AG20443 (cell line): ENCODE measurements at places on chromosomes 5 and 9.

GRCh38 chr9:110389148-110389750, 51.6 kb upstream of the TXNDC8 start:
- no peak for DNase-seq

GRCh38 chr5:124438026-124438902, 308.2 kb downstream of the ZNF608 start:
- no peak for DNase-seq

DNA sequence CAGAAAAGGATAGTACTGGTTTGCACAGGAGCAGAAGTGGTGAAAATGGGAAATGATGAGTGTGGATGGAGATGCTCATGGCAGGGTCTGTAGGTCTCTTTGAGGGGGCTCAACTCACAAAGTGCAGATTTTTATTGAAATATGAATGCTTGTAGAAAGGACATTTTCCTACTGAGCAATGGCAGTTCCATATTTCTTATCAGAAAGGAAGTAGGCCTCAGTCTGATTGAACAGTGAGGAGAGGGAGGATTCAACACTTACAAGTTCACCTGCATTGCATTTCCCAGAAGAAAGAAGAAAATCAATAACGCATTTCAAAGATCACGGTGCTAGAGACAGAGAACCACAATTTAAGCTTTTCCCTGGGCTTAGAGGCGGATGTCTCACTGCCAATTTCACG, 49.2 kb downstream of the ANXA2R start:
- DNase-seq: no peak

GRCh38 chr9:134555094-134555650, 86.4 kb upstream of the COL5A1 start:
- peak; percentile 63 for DNase-seq

GRCh38 chr9:92589923-92590322, 54.1 kb upstream of the ECM2 start:
- no peak for DNase-seq

DNA sequence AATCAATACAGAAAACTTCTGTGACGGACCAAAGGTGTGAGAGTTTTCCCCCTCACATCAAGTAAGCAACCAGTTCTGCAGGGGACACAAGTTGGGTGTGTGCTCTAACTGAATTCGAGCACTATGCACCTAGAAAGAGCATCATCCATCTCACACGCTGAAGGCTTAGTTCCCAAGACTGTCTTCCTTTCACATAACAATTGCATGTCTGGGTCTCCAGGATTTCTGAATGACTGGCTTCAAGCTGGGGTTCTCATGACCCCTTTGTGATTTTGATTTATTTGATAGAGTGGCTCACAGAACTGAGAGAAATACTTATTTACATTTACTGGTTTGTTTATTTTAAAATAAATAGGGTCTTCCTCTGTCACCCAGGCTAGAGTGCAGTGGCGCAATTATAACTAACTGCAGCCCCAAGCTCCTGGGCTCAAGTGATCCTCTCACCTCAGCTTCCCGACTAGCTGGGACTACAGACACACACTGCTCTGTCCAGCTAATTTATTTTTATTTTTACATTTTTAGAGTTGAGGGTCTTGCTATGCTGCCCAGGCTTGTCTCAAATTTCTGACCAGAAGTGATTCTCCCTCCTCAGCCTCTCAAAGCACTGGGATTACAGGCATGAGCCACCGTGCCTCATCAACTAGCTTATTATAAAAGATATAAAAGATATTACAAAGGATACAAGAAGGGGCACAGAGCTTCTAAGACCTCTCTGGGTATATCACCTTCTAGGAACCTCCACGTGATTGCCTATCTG, 316.7 kb upstream of the CDH12 start:
- DNase-seq: no peak

DNA sequence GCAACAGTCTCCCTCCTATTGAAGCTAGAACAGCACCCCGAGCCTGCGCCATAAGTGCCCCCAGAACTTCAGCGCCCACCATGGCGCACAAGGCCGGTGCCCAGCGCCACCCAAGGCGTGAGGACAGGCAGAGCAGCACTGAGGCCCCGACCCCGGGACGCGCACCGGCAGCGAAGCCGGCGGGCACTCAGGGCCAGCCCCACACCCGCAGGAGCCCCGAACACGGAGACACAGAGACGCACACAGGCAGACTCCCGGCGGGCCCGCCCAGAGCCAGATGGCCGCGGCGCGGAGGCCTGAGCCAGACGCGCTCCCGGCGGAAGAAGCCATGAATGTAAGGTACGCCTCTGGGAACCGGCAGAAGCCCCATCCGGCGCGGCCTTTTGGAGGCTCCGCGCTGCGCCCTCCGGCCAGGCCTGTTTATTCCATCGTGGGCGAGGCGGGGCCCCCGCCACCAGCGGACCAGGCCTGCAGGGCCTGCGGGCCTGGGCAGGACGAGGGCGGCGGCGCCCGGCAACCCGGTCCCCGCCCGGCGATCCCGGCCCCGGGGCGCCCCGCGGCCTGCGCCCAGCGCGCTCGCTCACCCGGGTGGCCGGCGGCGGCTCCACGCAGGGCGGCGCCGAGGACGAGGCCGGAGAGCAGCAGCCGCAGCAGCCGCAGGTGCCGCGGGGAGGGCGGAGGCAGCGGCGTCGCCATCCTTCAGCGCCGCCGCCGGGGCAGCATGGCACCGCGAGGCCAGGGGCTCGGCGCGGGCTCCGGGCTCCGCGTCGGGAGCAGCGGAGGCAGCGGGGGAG, 486 bp downstream of the NPDC1 start:
- peak; percentile 77 for DNase-seq

DNA sequence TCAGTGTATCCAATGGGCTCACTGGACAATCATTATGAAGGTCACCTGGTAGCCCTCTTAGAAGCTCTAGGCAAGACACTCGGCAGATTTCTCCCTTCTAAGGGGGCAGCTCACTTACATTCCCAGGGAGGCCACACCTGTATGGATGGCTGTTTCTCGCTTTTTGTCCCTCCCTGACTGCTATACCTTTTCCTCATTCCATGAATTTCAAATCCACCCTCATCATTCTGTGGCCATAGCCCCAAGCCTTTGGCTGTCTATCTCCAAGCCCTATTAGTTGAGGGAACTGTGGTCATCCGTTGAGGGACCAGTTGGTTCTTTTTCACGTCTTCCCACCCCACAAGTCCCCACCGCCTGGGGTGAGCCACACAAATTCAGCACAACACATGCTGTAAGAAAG, 85.0 kb upstream of the RARS1 start:
- DNase-seq: no peak

DNA sequence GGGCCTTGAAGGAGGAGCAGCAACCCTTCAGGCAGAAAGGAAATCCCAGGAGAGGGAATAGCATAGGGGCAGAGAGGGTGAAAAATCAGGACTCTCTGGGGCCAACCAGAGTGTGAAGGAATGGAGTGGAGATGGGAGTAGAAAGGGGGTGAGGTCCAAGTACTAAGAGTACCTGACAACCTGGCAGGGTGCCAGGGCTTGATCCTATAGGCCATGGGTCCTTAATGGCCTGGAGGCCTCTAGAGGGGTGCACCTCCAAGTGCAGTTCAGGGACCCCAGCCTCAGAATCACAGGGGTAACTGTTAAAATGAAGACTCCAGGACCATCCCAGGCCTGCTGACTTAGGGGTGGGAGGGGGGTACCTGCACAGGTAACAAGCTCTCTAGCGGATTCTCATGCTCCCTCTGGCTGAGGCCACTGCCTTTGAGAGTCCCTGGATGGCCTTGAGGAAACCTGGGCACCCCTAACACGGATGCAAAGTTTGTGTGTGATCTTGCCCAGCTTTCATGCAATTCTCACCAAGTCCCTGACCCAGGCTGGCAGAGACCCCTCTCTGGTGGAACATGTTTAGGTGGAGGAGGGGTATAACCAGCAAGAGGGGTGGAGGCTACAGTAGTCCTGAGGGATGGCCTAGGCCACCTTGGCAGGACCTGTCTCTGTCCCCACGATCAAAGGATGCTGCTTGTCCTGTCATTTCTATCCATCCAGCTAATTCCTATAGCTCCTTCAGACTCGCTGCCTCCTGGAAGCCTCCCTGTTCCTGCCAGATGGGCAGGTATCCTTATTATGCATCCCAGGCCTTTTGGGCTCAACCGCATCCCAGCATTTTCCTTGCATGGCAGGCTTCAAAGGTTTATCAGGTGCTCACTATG, 17.6 kb upstream of the CSF1R start:
- DNase-seq: no peak

DNA sequence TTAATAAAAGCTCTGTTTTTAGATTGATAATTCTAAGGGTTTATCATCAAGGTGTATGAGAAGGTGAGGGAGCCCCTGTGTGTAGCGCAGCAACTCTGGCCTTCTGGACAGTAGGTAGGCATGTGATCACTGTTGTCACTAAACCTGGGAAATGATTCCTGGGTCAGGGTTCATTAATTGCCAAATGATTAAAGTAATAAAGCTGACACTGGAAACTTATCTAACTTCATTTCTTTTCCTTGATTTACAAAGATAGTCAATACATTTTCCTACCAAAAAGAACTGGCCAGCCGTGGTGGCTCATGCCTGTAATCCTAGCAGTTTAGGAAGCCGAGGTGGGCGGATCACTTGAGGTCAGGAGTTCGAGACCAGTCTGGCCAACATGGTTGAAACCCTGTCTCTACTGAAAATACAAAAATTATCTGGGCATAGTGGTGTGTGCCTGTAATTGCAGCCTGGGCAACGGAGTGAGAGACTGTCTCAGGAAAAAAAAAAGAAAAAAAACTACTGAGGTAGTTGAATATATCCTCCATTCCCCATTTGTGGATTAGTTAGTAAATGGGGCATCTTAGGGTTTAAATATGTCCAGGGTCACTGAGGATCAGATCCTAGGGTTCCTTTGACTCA, 2.4 kb downstream of the EHMT1 start:
- no peak for DNase-seq

DNA sequence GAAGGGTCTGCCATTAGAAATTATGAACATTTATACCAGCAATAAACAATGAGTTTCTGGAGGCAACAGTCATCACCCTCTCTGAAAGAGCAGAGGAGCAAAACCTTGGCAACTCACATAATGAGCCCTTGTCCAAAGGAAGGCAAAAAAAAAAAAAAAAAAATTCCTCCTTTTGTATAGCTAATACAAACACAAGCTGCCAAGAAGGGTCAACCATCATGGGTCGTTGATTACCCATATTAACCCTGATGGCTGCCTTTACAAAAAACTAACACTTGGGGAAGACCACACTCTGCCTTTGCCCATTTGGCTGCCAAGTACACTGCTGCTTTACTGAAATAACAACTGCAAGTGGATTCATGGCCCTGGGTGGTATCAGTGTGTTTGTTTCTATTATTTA, 272.7 kb downstream of the ADAMTSL1 start:
- no peak for DNase-seq

DNA sequence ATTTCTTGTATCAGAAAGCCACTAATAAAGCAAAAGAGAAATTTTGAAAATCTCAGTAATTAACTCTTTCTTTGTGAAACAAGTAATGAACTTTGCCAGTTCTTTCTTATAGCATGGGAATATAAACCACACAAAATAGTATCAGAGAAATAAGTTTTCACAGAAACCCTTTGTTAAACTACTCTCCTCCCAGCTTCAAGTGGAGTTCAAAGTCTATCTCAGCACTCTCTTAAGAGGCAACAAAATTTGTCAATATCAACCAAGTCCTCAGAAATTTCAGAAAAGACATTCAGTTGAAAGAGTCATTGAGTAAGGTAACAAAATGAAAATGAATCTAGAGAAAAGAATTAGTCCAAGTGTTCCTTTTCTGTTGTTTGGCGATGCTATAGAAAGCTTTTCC, 89.3 kb downstream of the NTRK2 start:
- DNase-seq: no peak

DNA sequence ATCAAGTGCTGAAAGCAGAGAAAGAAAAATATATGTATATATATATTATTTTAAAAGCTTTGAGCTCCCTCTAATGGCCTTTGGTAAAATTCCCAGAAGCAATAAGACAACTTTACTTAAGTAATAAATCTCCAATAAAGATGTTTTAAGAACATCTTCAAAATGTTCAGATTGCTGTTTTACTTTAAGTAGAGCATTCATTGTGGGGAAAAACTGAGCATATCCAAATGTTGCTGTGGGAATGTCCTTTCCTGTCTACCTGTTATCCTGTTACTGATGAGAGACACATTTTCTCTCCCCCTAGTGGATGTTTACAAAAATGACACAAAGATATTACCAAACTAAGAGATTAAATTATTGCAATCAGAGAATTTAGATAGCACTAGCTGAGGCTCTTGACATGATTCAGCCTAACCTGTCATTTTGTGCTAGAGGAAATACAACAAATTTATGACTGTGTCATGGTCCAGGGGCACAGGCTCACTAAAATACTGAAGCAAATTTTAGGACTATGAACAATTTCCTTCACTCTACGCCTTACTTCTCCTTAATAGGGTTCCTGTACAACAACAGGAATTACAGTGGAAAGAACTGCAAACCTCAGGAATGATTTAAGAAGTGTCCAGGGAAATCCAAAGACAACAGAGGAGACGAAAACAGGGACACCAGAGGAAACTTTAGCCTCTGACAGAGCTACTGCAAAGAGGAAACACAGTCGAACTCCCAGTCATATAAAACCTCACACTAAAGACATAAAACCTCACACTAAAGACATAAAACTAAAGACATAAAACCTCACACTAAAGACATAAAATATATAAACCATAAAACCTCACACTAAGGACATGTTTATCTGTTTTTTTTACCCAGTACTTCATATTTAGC, 24.3 kb upstream of the PRRC1 start:
- peak; percentile 25 for DNase-seq

DNA sequence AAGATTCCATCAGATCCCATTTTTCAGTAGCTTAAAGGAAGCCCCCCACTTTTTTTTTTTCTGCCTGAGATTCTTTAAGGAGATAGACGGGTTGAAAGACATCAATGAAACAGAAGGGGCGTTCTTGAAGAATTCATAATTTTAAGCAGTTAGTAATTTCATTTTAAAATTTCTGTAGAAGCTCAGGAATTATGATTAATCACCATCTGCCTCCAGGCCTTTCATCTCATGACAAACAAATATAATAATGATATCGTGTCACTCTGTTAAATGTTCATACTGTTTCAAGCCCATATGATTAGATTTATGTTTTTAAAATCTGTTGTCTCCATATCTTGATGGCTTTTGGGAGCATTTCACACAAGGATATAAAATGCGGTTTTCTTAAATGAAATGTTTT, 75.2 kb downstream of the NPR3 start:
- no peak for DNase-seq

DNA sequence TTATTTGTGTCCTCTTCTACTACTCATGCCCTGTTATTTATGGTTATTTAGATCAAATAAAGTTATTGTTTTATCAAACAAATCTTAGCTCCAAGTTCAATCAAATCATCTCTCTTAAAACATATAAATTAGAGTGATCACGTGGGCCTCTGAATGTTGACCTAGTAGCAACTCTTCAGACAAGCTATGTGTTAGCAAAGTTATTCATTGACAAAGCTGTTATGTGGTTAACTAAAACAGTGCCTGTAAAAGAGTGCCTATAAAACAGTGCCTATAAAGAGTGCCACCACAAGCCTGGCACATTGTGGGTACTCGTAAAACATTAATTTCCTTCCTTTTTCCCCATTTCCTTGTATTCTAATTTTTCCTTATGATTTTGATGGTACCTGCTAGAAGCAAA, 421.9 kb downstream of the HCN1 start:
- no peak for DNase-seq

GRCh38 chr5:43560128-43560527, 3.3 kb upstream of the PAIP1 start:
- DNase-seq: no peak
